SK-N-SH (cell line): ENCODE measurements at places on chromosomes 16 and 17.

DNA sequence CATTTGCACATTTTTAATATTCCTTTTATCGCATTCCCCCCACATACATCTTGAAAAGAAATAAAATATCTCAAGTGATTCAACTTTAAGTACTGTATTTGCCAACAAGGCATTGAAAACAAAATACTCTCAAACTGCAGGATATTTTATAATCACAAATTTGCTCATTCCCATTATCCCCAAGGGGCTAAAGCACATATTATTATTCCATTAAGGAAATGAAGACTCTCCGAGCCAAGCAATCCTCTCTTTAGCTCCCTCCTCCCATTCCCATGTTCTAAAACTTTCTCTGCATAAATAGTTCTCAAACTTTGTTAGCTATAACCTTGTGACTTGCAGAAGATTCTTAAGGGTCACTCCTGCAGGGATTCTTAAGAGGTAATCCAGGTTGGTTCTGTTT, 436.8 kb downstream of the KCNJ2 start:
- no peak for DNase-seq

GRCh38 chr16:78415669-78416068, 316.2 kb downstream of the WWOX start:
- DNase-seq: no peak

DNA sequence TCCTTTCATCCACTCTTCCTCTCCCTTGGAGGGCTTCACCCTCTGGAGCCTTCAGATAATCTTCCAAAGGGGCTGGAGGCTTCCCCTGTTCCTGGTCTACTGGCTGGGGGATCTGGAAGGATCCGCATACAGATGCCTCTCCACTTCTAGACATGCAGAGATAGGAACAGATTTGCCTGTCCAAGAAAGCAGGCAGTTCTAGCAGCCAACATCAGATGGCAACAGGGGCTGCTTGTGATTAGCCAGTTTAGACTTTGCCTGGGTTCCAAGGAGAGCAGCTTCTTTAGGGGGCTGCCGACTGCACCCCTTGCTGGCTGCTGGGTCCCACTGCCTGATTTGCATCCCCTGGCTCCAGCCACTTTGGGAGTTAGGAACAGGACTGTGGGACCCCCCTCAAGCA, 6.2 kb upstream of the CD300A start:
- DNase-seq: no peak

- no peak for DNase-seq
Measured at GRCh38 chr16:48576927-48577326, 33.1 kb downstream of the N4BP1 start.

DNA sequence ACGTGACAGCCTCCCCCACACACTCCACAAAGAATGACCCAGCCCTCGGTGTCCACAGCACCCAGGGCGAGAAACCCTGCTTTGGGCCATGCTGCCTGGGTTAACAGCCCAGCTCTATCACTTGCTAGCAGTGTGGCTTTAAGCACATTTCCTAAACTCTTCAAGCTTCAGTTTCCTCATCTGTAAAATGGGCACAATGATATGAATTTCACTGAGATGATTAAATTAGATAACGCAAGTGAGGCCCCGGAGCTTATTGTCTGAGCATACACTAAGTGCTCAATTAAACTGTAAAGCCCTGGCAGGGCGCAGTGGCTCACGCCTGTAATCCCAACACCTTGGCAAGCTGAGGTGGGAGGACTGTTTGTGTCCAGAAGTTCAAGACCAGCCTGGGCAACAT, 79.4 kb downstream of the LITAF start:
- no peak for DNase-seq

DNA sequence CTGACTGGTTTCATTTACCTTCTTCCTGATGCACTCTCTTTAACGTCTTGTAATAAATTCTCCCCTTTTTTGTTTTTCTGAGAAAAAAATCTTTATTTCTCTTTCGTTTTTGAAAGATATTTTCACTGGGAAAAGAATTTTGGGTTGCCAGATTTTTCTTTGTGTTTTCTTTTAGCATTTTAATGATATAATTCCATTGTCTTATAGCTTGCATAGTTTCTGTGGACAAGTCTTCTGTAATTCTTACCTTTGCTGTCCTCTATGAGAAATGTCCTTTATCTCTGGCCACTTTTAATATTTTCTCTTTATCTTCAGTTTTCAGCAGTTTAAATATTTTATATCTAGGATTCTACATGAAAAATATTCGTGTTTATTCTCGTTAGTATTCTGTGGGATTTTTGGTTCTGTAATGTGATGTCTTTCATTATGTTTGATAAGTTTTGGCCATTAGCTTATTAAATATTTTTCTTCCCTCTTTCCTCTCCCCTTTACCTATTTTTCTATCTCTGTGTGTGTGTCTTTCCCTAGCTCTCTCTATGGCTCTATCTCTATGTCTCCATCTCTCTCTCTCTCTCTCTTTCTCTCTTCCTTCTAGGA, 236.5 kb downstream of the C16orf95 start:
- DNase-seq: no peak

DNA sequence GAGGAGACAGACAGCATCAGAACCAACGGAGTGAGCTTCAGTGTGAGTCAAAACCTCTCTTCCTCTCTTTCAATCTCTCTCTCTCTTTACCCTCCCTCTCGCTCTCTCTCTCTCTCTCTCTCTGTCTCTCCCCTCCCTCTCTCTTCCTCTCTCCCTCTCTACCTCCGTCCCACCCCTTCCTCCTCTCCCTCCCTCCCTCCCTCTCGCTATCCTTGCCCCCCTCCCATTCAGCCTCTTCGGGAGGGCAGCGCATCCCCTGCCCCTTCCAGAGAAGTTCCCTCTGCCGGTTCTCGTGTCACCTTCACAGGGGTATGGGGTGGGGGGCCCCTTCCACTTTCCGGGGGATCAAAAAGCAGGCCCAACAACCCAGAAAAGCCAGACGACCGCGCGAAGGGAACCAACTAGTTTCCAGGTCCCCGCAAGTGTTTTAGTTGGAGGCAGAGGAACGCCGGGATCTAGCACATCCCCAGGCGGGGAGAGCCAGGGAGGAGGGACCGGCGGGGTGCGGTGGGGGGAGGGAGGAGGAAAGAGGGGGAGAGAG, 28.9 kb upstream of the RBFOX1 start:
- peak; percentile 34 for DNase-seq

DNA sequence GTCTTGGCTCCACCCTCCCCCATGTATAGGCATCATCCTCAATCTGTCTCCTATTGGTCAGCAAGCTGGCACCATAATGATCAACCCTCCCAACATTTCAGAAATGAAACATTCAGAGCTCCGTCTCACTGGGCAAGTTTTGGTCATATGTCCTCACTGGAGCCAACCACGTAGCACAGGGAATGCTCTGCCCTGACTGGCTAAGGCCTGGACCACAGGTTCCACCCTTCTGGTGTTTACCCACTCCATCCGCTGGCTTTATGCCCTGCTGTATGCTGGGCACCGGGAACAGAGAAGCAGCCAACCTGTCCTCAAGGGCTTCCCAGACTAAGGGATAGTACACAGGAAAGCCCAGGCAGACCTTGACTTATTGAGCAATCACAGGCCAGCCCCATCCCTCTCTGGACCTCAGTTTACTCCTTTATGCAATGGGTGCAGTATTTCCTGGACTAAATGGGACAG, 20.5 kb downstream of the MYO15A start:
- DNase-seq: no peak

DNA sequence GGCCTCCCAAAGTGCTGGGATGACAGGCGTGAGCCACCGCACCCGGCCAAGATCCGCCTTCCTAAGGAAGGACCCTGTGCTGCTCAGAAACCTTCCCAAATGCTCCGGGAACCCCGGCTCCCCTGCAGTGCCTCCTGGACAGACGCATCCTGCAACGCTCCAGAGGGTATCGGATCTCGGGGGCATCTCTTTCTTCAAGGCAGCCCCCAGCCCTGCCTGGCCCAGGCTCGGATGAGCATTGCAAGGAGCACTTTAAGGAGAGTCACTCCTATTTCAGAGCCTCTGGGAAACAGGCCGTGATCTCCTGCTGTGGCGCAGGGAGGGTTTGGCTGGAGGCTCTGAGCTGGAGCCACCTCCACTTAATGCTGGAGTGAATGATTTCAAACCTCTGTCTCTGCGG, 17.2 kb upstream of the ABR start:
- DNase-seq: no peak

DNA sequence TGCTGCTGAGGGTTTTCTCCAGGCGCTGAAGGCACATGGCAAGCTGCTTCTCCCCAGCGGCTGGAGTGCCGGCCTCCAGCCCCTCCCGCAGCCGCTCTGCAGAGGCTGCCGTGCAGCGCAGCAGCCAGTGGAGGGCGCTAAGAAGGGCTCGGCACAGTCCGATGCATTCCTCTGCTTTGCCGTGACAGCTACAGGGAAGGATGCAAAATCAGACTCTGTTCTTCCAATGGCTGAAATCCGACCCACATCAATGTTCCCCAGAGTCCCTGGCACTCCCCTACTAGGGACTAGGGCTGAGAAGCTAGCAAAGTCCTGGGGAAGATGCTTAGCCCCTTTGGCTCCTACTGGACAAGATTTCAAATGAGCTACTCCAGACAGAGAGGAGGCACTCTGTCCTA, 19.0 kb downstream of the MED24 start:
- DNase-seq: peak; percentile 80

- DNase-seq: no peak
Measured at GRCh38 chr17:79991924-79992648, 43.6 kb downstream of the TBC1D16 start.

- DNase-seq: no peak
Measured at GRCh38 chr17:27939474-27940465, 46.6 kb upstream of the LYRM9 start.

DNA sequence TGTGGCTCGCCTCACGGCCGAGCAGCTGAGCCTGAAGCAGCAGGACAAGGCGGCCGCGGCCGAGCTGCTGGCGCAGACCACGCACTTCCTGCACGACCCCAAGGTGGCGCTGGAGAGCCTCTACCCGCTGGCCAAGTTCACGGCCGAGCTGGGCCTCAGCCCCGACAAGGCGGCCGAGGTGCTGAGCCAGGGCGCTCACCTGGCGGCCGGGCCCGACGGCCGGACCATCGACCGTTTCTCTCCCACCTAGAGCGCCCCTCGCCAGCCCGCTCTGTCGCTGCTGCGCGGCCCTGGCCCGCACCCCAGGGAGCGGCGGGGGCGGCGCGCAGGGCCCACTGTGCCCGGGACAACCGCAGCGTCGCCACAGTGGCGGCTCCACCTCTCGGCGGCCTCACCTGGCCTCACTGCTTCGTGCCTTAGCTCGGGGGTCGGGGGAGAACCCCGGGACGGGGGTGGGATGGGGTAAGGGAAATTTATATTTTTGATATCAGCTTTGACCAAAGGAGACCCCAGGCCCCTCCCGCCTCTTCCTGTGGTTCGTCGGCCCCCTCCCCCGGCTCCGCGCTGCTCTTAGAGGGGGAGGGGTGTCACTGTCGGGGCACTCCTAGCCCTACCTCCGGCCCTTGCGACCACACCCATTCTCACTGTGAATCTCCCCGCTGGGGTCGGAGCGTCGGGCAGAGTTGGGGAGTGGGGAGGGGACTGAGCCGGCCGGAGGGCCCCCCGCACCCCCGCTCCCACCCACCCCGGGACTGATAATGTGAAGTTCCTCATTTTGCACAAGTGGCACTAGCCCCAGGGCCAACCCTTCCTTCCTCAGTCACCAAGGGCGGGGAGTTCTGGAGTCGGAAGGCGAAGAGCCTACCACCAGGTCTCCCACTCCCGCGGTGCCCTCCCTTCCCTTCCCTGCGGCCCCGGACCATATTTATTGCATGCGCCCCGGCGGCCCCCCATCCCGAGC, 4.0 kb downstream of the HIC1 start:
- DNase-seq: no peak

- no peak for DNase-seq
Measured at GRCh38 chr16:87173294-87173893, 143.8 kb downstream of the C16orf95 start.

- no peak for DNase-seq
Measured at GRCh38 chr17:80646328-80646727, 101.7 kb downstream of the RPTOR start.

- DNase-seq: no peak
Measured at GRCh38 chr16:29804020-29804419, 2.3 kb upstream of the MAZ start.

DNA sequence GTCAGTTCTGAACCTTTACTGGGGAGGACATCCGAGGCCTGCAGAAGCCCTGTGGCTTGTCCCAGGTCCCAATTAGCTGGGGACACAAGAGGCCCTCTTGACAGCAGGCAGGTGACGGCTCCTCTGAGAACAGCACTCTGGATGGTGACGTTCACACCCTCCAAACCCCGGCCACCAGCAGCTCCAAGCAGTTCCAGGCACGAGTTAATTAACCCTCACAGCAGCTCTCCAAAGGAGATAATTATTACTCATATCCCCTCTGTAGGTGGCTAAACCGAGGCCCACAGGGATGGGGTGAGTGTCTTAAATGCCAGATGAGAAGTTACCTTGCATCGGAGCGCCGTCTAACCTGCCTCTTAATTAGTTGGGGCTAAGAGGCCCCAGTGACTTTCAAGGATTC, 168.9 kb upstream of the CIBAR2 start:
- no peak for DNase-seq

GRCh38 chr17:10417431-10417830, 4.3 kb downstream of the MYH8 start:
- DNase-seq: no peak

- DNase-seq: peak; percentile 94
Measured at GRCh38 chr17:29005936-29006511, at the start of gene SEZ6. Gene SEZ6, minus strand, starts transcription at chr17:29006033. Its CDS starts 164 bp downstream, at chr17:29005869.

DNA sequence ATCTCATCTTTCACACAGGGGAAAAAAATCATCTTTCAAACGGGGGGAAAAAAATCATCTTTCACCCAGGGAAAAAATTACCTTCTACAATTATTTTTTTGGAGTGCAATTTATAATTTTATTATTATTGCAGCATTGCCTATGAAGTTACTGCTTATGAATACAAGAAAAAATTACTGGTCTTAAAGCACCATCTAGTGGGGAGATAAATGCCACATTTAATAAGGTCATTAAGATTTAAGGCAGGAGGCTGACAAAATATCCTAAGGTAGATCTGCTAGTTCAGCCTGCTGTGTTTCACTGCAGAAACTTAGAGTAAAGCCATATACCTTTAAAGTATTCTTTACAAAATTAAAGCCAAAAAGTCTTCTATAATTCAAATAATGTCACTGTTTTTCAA, 13.7 kb downstream of the SHCBP1 start:
- DNase-seq: no peak

GRCh38 chr17:68035131-68035522, 408 bp upstream of the KPNA2 start:
- no peak for DNase-seq

- DNase-seq: no peak
Measured at GRCh38 chr16:66065925-66066324, 300.6 kb upstream of the CDH5 start.

GRCh38 chr17:67326440-67326839, 39.9 kb downstream of the PSMD12 start:
- no peak for DNase-seq

GRCh38 chr16:87216841-87217275, 100.3 kb downstream of the C16orf95 start:
- no peak for DNase-seq
